ENCODE measurements at places on chromosomes 1 and 21. TPM values are rescaled to one million over a fixed set of nuclear protein-coding genes. Genes with fewer than 3 reads are reported as not detected.

GRCh38 chr21:28875078-28875477, 117.6 kb downstream of the LTN1 start:
- DNase-seq, result no peak

GRCh38 chr21:38992737-38993136, 187.0 kb downstream of the ETS2 start:
- no peak for DNase-seq

DNA sequence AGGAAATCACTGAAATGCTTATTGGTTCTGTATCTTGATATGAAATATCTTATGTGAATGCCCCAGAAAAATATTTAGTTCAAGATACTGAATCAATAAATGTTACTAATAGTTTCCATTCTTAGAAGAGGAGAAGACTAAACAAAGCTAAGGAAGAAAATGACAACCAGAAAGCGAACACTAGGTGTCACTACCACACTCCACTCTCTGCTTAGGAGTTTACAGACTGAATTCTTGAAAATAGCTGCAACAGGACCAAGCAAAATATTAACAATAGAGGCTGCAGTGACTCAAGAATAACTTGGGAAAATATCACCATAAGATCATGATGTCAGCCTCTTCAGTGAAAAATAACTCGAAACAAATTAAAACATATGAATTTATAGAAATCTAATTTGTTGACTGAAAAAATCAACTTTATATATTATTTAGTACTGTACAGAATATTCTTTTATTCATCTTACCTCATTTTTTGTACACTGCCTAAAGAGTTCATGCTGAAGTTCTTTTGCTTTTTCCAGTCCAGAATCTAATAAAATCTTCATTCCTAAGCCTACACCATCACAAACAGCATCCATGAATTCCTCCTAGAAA, 61.6 kb downstream of the KIF14 start:
- DNase-seq, result peak; percentile 19

DNA sequence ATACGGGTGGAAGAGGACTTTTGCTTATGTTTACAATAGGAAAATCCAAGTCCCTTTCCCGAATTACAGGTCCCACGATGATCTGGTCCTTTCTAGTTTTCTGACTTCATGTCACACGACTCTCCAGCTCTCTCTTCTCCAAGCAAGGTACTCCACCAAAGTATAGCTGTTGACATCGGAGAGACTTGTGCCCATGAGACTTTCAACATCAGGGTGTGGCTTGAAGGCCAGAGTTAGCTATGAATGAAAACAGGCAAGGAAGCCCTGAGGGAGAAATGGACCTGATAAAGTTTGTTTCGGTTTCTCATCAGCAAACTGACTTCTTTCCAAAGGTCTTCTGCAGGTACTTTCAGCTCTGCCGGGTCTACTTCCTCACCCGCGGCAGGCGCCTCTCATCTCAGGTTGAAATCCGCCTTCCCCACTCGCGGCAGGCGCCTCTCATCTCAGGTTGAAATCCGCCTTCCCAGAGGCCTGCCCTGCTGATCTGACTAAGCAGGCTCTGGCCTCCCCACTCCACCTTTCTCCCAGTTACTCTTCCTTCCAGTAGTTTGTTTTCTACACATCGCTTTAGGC, 2.1 kb upstream of the PER3 start:
- no peak for DNase-seq

GRCh38 chr1:38050397-38051078, 3.9 kb upstream of the POU3F1 start:
- no peak for DNase-seq

DNA sequence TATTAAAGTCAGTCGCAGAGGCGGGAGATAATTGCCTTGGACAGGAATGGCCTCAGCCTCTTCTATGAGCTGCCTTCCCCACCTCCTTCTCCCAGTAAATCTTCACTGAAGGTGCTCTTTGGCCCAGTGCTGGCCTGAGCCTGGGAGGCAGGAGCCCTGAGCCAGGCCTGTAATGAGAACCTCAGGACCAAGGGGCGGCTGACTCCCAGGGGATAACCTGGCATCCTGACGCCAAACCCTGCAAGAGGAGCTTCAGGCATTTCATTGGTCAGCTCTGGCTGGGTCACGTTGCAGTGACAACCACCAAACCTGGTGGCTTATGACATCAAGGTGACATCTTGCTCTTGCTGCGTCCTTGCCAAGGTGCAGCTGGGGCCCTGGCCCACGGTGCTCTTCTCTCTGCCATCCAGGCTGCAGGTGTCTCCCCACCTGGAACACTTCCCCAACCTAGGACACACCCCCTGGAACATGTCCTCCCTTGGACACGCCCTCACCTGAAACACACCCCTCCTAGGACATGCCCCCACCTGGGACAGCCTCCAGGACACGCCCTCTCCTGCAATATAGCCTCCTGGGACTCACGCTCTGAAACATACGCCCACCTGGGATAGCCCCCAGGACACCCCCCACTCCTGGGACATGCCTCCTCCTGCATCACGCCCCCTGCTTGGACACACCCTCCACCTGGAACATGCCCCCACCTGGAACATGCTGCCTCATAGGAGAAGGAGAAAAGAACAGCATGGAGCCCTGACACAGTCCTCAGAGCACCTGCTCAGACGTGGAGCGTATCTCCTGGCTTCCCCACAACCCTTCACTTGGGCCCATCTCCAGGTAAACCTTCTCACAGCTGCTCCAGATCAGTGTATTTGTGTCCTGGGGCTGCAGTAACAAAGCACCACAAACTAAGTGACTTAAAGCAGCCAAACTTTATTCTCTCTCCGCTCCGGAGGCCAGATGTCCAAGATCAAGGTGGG, 333.6 kb downstream of the NPHP4 start:
- DNase-seq, result peak; percentile 65

- no peak for DNase-seq
These were observed 15.0 kb upstream of the ANGPTL1 start for GRCh38 chr1:178885869-178886268.

- DNase-seq, result no peak
These were observed 369.5 kb downstream of the NTNG1 start for GRCh38 chr1:107510347-107510746.

DNA sequence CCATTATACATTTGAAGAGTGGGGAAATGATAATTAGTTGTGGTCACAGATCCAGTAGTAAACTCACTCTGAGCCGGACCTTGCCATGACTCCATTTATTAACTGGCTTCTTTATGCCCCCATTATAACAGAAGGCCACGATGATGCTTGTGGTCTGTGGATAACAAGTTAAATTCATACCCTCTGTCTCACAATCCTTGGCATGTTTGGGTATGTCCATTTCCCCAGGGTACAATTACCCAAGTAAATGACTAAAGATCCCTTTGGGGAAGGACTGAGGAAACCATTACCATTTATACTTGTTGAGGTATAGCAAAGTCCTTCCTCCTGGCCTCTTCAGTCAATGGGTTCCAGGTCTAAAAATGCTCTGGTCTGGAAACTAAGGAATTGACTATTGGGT, 7.3 kb upstream of the USP1 start:
- DNase-seq, result no peak

DNA sequence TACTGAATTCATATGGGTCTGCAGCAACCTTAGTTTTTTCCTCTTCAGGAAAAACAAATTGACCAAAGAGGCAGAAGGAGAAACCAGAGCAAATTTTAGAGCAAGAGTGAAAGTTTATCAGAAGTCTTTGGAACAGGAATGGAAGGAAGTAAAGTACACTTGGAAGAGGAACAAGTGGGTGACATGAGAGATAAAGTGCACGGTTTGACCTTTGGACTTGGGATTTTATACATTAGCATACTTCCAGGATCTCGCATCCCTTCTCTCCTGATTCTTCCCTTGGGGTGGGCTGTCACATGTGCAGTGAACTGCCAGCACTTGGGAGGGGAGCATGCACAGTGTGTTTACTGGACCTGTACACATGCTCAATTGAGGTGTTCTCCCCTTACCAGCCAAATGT, 754.8 kb upstream of the ADAMTS5 start:
- DNase-seq, result no peak

- DNase-seq, result no peak
These were observed 212.4 kb downstream of the BACH1 start for GRCh38 chr21:29511096-29511495.

GRCh38 chr21:31914472-31914871, 41.7 kb downstream of the HUNK start:
- no peak for DNase-seq

- DNase-seq, result no peak
These were observed 48.1 kb upstream of the ENAH start for GRCh38 chr1:225700889-225701465.

GRCh38 chr1:159279773-159280172, 22.4 kb upstream of the FCER1A start:
- no peak for DNase-seq

GRCh38 chr21:34158866-34159835, 85.8 kb downstream of the MRPS6 start:
- DNase-seq, result peak; percentile 44

DNA sequence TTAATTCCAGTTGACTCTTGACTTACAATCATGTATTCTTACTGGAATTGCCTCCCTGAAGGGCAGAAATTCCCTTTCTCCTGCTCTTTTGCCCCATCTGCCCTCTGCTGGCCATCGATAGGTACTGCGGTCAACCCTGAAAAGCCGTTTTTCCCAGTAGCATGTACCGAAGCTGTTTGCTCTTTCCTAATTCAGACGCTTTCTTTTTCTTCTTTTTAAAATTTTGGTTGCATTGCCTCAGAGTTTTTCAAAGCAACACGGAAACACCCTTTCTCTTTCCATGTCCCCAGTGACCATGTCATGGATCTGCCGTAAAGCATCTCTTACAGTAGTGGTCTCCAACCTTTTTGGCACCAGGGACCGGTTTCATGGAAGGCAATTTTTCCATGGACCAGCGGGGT, 164.2 kb upstream of the C1orf21 start:
- DNase-seq, result peak; percentile 68

DNA sequence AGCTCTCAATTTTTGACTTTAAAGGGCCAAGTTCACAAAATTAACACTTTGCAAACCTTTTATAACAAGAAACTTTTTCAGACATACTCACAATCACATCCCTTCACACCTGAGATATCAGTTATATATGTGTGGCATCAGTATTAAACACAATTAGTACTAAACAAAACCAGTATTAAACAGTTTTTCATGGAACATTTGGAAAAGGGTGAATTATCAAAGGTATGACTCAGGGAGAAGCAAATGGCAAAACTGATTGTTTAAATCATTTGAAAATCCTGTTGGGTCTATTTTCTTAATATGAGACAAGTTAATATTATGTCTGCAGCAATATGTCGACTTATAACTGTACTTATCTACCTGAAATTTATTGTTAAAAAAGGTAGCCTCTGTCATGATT, 587.3 kb downstream of the NEGR1 start:
- no peak for DNase-seq

DNA sequence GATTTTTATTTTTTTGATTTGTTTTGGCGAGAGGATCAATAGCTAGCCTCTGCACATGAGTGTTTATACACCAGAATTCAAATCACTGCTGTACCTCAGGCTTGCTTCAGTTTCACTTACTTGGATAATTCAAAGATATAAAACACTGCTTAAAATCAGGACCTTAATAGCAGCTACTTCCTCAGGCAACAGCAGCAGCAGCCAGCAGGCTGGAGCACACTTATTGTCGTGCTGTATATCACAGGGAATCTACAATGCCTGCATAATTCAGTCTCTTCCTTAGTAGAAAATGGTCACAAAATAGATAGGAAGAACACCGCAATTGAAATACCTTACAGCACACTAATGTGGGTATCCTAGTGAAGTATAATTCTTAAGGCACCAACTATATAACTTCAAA, 497.3 kb downstream of the NEGR1 start:
- no peak for DNase-seq

GRCh38 chr1:68675336-68675735, 178.5 kb upstream of the DEPDC1 start:
- no peak for DNase-seq

GRCh38 chr1:109136766-109137165, 22.9 kb downstream of the ELAPOR1 start:
- no peak for DNase-seq

DNA sequence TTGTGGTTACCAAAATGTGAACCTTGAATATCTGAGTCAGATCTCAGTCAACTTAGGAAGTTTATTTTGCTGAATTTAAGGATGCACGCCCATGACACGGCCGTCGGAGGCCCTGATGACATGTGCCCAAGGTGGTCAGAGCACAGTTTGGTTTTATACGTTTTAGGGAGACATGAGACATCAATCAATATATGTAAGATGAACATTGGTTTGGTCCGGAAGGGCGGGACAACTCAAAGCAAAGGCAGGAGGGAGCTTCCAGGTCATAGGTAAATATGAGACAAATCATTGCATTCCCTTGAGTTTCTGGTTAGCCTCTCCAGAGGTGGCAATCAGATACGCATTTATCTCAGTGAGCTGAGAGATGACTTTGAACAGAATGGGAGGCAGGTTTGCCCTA, 1.0 kb upstream of the PRMT2 start:
- DNase-seq, result no peak

GRCh38 chr1:199733125-199733524, 294.4 kb upstream of the NR5A2 start:
- no peak for DNase-seq

DNA sequence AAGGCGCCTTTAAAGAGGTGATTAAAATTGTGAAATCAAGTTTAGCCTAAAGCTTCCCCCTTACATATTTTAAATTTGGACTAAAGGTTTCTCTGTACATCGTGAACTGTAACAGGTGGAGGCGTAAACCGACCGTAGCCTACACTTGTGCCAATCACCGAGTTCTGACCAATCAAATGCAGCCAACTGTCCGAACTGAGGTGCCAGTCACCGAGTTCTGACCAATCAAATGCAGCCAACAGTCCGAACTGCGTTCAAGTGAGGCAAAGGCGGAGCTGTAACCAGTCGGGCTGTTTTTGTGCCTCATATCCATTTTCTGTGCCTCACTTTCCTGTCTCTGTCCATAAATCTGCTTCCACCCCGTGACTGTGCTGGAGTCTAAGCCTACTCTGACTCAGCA, 7.4 kb downstream of the TFF1 start:
- DNase-seq, result no peak

DNA sequence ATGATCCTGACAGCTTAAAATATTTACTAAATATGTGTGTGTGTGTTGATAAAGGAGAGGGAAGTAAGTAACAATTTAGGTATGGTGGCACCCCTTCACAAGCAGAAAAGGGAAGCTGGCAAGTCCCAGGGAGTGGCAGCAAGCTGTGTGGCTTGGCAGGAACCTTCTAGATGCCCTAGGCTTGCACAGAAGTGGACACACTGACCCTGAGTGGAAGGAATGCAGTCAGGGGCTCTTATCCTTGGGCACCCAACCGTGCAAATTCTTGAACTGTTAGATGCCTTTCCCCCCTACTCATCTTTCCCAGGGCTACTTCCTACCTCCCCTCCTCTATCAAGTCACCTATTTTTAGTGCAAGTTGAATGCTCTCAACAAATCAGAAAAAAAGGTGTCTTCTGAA, 18.9 kb downstream of the ACP6 start:
- no peak for DNase-seq

- no peak for DNase-seq
These were observed 16.4 kb upstream of the KCNK1 start for GRCh38 chr1:233597489-233597901.

Gene GBP7
- total RNA-seq, result not detected

Gene MCOLN2
- total RNA-seq, result 0.70 TPM

Gene FBLIM1
- 95.6 TPM for total RNA-seq

Gene KCNJ6
- total RNA-seq, result not detected

Gene EPHA8
- total RNA-seq, result 4.8 TPM

Gene MFSD2A
- total RNA-seq, result 6.4 TPM

Gene PDIK1L
- 5.9 TPM for total RNA-seq

Gene RIPK4
- 10.5 TPM for total RNA-seq

Gene ZNF648
- total RNA-seq, result 0.21 TPM

Gene RAD54L
- 42.2 TPM for total RNA-seq

Gene OR2T33
- not detected for total RNA-seq

Gene HRNR
- total RNA-seq, result not detected

Data from H7 (cell line).